Cortex of kidney (tissue), 1 donor: ENCODE measurements at places on chromosomes 5 and 9.

GRCh38 chr5:1351156-1351555, 6.3 kb upstream of the CLPTM1L start:
- no peak for DNase-seq

DNA sequence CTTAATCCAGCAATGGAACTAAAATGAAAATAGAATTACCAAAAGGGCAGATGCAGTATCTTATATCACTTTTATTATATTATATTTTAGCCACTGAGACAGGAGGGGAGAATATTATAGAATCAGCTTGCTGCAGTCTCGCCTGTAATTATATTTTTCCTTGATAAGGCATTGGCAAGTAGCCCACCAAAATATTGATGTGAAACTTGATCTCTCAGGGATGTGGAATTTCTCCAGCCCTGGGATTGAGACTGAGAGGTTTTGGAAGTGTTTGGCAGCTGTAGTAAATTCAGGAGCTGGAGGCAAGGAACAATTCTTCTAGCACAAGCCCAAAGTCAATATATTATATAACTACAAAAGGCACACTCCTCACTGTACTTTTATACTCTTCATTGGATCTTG, 142.1 kb upstream of the ADAMTSL1 start:
- DNase-seq, result no peak

GRCh38 chr5:178435321-178436238, 154.6 kb downstream of the COL23A1 start:
- no peak for DNase-seq

DNA sequence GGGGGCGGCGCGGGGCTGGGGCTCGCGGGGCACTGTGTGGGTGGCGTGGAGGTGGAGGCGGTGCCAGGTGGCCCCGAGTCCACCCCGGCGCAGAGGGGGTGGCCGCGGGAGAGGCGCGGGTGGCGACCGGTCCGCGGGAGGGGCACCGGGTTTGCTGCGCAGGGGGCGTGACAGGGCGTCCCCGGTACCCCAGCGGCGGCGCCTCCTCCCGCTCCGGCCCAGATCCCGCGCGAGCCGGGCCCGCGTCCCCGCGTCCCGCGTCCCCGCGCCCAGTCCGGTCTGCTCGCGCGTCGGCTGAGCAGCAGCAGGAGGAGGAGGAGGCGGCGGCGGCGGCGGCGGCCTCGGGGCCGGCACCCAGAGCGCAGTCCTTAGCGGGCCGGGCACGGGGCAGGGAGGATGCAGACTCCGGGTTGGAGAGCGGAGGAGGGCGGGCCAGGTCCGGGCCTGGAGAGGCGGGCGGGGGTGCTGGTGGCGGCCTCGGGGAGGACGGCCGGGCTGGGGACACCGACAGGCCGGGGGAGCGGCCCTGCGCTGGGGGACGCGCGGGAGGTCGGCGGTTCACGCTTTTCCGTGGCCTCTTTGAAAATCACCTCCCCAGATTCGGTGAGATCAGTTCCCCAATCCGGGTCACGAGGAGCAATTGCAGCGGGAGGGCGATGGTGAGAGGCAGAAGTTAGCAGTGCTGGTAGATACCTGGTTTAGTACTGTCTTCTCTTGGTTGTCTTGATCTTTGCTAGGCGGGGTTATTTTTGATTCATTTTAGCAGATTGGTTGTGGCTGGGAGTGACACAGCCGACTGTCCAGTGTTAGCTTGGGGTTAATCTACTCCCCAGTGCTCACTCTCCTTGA, 1.7 kb downstream of the TRIO start:
- DNase-seq, result no peak

GRCh38 chr5:177372034-177372896, 12.0 kb upstream of the SLC34A1 start:
- no peak for DNase-seq

DNA sequence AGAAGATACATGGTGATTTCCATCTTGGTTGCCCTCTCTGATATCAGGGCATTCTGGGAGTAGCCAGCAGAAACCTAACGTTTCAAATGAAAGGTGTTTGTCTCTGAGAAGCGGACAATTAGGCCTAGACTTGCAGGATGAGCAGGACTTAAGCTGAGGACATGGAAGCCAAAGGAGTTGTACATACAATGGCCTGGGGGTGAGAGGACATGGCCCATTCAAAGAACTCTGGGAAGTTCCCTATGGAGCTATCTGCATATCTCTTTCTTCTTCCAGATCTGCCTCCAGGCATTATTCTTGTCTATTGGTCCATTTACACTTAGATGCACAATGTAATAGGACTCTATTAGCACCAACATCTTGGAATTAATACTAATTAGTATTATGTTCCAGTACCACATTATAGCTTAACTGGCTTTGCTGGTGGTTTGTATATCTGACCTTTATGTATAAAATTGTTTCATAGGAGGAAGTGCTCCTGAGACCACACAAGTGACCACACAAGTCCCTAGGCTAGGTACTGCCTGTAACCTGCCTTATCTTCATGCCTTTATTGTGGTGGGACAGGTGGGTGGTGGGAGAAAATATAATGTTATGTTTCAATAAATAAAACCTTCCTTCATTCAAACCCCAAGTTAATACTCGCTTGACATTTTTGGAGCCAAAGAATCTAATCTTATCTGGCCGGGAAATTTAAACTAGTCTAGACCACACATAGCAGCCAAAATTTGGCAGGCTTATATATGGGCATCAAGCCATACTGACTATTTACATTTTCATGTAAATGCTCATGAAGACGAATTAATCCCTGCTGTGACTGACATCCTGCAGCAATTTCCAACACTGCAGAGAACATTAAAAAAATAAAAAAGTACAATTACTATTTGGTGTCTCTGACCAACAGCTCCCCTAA, 52.1 kb upstream of the EQTN start:
- DNase-seq, result no peak
